ENCODE measurements at places on chromosomes 1 and 21.

DNA sequence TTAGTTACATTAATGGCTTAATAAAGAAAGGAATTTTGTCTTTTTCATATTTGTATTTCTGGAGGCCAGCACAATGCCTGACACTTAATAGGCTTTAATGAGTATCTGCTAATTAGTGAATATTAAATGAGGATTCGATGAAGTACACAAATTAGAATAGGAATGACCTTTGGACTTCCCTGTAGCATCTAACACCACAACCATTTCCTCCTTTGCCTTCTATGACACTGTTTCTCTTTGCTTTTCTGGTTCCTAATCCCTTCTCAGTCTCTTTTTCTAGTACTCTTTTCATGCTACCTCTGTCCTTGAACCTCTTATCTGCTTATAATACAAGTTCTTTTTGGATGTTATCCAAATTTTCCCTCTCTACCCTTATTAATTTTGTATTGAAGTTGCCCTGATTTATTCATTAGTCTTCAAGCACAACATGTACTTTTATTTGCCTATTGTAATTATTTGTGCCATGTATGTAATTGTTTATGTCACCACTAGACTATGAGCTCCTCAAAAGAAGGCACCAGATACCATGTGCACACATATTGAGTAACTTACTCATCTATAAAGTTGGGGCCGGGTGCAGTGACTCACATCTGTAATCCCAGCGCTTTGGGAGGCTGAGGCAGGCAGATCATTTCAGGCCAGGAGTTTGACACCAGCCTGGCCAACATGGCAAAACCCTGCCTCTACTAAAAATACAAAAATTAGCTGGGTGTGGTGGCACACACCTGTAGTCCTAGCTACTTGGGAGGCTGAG, 23.8 kb downstream of the RPS27 start:
- DNase-seq, result peak; percentile 63

DNA sequence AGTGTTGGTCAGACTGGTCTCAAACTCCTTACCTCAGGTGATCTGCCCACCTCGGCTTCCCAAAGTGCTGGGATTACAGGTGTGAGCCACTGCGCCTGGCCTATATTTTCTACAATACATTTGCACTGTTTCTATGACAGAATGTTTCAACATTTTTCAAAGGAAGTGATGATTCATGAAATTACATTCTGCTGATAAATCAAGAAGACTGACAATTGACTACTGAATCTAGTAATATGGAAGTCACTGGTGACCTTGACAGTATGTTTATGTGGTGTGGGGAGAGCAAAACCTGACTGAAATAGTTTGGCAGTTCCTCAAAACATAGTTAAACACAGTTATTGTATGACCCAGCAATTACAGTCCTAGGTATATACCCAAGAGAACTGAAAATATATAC, 18.1 kb downstream of the LRIF1 start:
- no peak for DNase-seq

DNA sequence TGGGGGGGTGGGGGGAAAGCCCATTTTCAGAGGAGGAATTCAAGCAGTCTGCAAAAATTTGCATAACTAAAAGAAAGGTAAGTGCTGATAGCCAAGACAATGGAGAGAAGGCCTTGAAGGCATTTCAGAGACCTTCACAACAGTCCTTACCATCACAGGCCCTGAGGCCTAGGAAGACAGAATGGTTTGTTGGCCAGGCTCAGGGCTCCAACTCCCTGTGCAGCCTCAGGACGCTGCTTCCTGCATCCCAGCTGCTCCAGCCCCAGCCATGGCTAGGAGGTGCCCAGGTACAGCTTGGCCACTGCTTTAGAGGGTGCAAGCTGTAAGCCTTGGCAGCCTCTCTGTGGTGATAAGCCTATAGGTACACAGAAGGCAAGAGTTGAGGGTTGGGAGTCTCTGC, 571.6 kb downstream of the MATN1 start:
- DNase-seq, result no peak

- DNase-seq, result no peak
These were observed 118.8 kb downstream of the BRINP2 start for GRCh38 chr1:177289532-177289931.

DNA sequence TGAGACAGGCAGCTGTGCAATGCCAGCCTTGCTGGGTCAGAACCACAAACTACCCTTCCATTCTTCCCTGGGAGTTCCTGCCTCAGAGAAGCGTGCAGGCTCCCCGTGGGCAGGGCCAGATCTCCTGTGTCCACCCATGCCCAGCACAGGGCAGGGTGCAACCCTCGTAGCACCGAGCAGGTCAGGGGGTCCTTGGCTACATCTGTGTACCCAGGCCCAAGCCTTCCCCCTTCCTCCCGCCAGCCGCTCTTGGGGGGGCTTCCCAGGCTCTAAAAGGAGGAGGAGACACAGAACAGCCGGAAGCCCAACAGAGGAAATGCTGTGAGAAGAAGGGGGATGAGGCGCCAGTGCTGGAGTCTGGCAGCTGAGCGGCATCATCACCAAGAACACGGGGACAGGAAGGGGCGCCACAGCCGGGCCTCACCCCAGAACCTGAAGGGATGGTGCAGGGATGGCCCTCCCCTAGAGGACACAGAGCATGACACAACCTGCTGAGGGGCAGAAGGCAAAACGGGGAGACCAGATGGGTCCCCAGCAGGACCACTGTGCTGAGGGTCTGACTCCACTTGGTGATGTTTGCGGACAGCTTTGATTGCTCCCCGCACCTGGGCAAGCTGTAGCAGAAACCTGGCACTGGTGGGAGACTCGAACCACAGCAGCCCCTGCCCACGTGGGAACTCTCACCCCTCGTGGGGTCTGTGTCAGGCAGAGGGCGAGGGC, 233.2 kb downstream of the NPHP4 start:
- no peak for DNase-seq

- peak; percentile 79 for DNase-seq
These were observed 101.9 kb downstream of the PRRX1 start for GRCh38 chr1:170765712-170766330.

DNA sequence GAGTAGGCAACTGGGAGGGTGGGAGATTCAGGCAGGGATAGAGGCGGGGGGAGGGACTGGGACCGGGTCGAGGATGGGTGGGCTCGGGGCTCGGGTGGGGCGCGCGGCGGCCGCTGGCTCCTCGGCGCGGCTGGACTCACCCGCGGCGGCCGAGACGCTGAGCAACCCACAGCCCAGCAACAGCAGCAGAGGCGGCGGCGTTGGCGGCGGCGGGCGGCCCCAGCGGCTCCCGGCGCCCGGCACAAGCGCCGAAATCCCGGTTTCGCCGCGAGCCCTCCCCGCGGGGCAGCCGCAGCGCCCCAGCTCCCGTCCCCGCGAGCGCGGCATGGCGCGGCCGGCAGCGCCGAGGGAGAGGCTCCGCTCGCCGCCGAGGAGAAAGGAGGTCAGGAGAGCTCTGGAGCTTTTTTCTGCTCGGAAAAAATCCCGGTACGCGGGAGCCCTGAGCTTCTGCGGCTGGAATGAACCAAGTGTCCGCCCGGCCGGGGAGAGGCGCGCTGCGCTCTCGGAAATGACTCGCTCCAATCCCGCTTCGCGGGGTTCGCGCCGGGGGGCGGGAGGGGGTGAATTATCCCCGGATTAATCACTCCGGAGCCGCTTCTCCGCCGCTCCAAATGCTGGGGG, at the start of gene CSMD2:
CSMD2 (minus strand) TSS at position 460 of the 621 bp plus-strand sequence; CDS start at position 327, 133 bp downstream.
- DNase-seq, result peak; percentile 75
